ENCODE measurements at places on chromosomes 1 and 21.

- H3K36me3 ChIP-seq: no peaks in the 10 kb centered on the region
- no peak overlapping the region for H3K4me3 ChIP-seq
- DNase-seq: no peak
- H3K4me1 ChIP-seq: no peaks in the 10 kb centered on the region
- H3K27me3 ChIP-seq: no peaks in the 10 kb centered on the region
- H3K27ac ChIP-seq: no peak overlapping the region
Measured at GRCh38 chr1:41776891-41777441, 141.8 kb downstream of the HIVEP3 start.

- H3K36me3 ChIP-seq: no peaks in the 10 kb centered on the region
- H3K4me3 ChIP-seq: no peak overlapping the region
- no peaks in the 10 kb centered on the region for H3K27me3 ChIP-seq
Measured at GRCh38 chr1:241917487-241917886, 40.1 kb upstream of the BECN2 start.

DNA sequence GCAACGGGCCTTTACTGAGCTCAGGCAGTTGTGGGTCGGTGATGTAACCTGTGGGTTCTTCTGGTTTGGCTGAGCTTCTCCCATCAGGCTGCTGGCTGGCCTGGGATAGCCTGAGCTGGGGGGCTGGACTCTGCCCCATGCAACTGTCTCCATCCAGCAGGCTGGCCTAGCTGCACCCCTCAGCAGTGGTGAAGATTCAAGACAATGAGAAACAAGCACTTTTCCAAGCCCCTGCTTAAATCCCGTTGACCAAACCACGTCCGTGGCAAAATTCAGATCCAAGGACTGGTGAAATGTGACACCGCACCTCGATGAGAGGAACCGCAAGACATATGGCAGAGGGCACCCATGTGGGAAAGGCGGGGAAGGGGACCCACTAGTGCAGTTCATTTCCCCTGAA, 25.6 kb downstream of the PRSS38 start:
- DNase-seq: no peak
- no peaks in the 10 kb centered on the region for H3K4me1 ChIP-seq
- no peaks in the 10 kb centered on the region for H3K36me3 ChIP-seq
- no peak overlapping the region for H3K4me3 ChIP-seq
- no peak overlapping the region for H3K27ac ChIP-seq

- H3K27ac ChIP-seq: no peak overlapping the region
- no peak overlapping the region for H3K4me3 ChIP-seq
- no peak for DNase-seq
Measured at GRCh38 chr1:74162333-74162732, 35.6 kb downstream of the LRRIQ3 start.

- DNase-seq: no peak
- H3K27me3 ChIP-seq: no peaks in the 10 kb centered on the region
- H3K4me3 ChIP-seq: no peak overlapping the region
- H3K27ac ChIP-seq: no peak overlapping the region
- no peaks in the 10 kb centered on the region for H3K36me3 ChIP-seq
Measured at GRCh38 chr1:155187456-155187891, 13.8 kb downstream of the TRIM46 start.
